ENCODE measurements at places on chromosomes 2 and 18. TPM values are rescaled to one million over a fixed set of nuclear protein-coding genes. Genes with fewer than 3 reads are reported as not detected.

The LCT gene
- not detected for polyA plus RNA-seq

The PTH2R gene
- polyA plus RNA-seq: 46.9 TPM

The RALBP1 gene
- polyA plus RNA-seq: 86.3 TPM

The DHRS9 gene
- 0.27 TPM for polyA plus RNA-seq

The HOXD13 gene
- 0.65 TPM for polyA plus RNA-seq

The TEKT4 gene
- 0.22 TPM for polyA plus RNA-seq

The IL18R1 gene
- 3.3 TPM for polyA plus RNA-seq

DNA sequence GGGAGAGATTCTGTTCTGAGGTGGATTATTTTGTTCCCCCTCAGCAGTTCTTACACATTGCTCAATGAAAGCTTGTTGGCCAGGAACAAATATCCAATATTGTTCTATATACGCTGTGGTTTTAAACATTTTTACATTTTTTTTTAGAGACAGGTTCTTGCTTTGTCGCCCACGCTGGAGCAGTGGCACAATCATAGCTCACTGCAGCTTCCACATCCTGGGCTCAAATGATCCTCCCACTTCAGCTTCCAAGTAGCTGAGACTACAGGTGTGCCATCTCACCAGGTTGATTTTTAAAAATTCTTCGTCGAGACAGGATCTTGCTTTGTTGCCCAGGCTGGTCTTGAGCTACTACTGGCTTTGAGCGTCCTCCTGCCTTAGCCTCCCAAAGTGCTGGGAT is 58.9 kb upstream of the KIF5C start:
- DNase-seq: no peak

GRCh38 chr18:46097431-46097800 is 680 bp downstream of the ATP5F1A start:
- no peak for DNase-seq

- DNase-seq: no peak
Measured at GRCh38 chr2:240905176-240905781, 857 bp upstream of the CROCC2 start.

DNA sequence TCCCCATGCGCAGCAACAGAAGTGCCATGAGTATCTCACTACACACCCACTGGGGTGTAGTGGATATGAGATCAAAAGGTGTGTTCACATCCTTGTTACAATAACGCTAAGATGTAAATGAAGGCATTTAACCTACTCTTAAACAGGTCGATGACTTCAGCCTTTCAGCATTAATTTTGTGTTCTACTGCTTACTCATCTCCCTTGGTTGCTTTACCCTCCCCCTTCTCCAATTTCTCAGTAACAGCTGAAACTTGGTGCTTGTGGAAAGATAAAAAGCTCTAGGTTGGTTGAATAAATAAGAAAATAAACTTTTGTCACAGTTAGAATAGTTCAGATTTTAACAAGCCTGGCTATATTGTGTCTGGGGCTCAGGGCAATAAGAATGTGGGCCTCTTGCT is 147.5 kb upstream of the SESTD1 start:
- no peak for DNase-seq

GRCh38 chr2:29487967-29488555 is 372.8 kb downstream of the CLIP4 start:
- DNase-seq: no peak

- DNase-seq: no peak
Measured at GRCh38 chr18:15165048-15165447, 417.1 kb downstream of the ANKRD30B start.

GRCh38 chr2:132651115-132652045 is 18.6 kb downstream of the LYPD1 start:
- no peak for DNase-seq

DNA sequence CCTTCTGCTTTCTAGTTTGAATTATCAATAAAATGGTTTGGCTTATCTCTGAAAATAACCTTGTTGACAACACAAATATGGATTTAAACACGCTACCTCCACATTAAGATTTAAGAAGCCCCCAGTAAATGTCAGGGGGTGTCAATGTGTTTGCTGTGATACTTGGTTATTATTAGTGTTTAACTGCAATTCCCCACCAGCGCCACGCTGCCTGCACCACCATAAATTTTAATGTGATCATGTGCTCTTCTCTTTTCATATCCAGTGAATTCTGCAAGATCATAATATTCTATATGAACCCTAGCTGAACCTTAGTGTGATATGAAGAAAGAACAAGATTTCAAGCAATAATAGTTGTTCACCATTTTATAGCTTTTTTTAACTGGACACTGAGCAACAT is 330.7 kb downstream of the AGPS start:
- no peak for DNase-seq

DNA sequence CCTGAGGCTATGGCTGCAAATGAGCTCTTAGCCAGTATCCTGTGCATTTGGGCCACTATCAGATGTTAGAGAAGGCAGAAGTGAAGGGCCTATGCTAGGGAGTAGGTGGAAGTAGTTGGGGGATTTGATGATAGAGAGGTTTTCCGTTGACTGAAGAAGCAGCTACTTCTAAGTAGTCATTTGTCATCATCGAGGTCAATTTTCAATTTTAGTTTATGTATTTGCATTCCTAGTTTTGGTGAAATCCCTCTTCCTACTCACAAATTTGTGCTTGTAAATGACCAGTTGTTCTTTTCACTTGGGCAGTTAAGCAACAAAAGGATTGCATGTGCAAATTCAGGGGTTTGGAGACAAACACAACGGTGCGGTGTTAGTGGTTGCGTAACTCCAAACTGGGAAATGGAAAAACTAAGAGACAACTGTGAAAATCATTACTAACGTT is 48.5 kb upstream of the PELI1 start:
- DNase-seq: no peak

DNA sequence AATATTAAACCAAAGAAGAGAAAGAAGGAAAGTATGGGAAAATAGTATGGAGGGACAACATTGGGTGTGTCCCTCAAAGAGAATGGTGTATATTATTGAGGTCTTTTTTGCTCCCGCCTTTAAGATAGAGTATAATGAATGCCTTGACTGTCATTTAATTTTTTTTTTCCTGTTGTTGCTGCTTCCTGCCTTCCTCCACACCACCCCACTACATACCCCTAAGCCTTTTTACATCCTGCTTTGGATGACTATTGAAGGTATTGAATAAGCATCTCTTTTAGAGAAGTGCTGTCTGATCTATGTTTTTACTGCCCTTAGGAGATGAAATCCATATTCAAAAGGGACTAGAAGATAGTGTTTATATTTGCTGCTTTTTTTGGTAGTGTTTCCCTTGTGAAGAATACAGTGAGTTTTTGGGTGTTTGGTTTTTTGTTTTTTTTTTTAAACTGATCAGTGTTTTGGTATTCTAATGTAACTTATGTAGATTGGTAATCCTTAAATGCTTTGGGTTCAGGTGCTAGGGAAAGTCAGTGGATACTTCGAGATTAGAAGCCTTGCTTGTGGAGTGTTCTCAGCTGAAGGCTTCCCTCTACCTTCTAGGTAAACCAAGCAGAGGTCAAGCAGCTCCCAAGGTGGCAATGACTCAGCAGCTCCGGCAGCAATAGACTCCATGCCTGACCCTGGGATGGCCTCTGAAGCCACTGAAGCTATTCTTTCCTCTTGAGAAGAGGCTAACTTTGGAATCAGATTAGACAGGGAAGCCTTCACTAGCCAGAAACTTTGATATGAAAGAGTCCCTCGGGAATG is 5.0 kb downstream of the FZD7 start:
- DNase-seq: no peak

DNA sequence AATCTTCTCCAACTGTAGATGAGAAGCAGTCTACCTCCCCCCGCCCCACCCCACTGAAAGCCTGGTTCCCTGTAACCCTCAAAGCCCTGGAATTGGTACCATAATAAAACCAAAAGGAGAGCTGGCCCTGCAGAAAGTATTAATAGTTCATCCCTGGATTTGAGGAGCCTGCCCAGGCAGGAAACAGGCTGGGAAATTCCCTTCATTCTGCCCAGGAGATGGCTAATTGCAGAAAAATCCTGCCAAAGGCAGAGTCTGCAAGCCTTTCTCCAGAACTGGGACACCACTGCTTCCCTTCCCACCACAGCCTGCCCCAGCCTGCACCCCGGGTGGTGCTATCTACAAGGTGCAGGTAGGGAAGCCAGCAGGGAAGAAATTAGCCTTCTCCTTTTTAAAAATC is 16.3 kb downstream of the GKN2 start:
- DNase-seq: no peak

DNA sequence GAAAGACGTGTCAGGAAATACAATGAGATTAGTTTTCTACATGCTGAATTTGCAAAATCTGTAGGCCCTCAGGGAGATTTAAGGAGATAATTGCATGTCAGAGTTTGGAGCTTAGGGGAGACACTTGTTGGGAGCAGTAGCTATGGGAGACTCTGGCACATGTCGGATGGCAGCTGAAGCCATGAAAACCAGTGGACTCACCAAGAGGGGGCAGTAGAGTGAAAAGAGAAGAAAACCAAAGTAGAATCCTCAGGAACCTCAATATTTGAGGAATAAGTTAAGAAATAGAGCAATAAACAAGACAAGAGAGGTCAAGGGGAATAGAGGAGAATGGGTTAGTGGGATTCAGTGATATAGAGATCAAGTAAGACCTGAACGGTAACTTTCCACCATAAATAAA is 24.8 kb downstream of the RUFY4 start:
- DNase-seq: no peak

DNA sequence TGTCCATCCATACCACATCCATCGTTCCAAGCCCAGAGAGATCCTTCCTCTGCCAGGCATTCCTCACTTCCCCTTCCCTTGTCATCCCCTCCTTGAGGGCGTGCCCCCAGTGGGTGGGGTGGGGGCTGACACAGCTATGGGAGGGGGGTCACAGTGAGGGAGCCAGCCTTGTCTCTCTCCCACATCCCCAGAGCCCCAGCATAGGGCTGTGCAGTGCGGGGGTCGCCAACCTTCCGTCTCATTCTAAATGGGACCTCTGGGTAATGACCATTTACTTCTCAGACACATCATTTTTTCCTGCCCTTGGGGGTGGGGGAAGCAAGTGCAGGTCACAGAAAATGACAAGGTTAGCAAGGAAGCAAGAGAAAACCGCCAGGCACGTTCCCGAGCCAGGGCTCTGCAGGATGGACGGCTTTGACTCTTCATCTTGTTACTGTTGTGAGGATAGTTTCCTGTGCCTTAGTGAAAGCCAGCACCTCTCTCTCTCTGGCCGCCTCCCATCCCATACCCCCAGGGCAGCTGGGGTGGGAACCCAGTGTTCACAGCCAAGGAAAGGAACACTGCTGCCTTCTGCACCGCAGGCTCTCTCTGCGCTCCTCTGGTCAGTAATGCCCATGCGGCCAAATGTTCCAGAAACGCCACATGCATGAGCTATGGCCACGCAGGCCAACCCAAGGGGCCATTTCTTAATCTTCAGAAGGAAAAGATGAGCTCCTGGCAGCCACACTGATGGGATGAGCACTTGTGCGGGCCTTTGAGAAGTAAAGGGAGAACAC is 22.7 kb upstream of the OTOS start:
- DNase-seq: no peak

- DNase-seq: no peak
Measured at GRCh38 chr18:35491700-35492077, 6.1 kb downstream of the INO80C start.

Measured in left renal cortex interstitium (tissue), 4 donors.